A549 treated with RU486 at 1 μM for 4 hours (cell line): ENCODE measurements at places on chromosomes 2 and 18. TPM values are rescaled to one million over a fixed set of nuclear protein-coding genes. Genes with fewer than 3 reads are reported as not detected.

Gene GRHL1
- total RNA-seq, result 0.73 to 2.7 TPM (median 1.2 TPM) in 5 replicates

Gene GPR45
- not detected in 5 replicates for total RNA-seq

Gene INHBB
- total RNA-seq, result 12.2 to 18.9 TPM (median 15.7 TPM) in 5 replicates

Gene APLF
- 0.50 to 0.89 TPM (median 0.59 TPM) in 5 replicates for total RNA-seq

Gene SERPINB3
- total RNA-seq, result 0.09 to 0.21 TPM (median 0.14 TPM) in 3 of 5 replicates, not detected in the others

Gene IFT172
- 6.9 to 9.3 TPM (median 8.3 TPM) in 5 replicates for total RNA-seq

Gene MYOM1
- 0.07 to 0.25 TPM (median 0.08 TPM) in 5 replicates for total RNA-seq

Gene KLHL14
- not detected in 5 replicates for total RNA-seq

Gene SMCHD1
- total RNA-seq, result 12.0 to 25.2 TPM (median 15.4 TPM) in 5 replicates

Gene ABHD3
- total RNA-seq, result 18.7 to 24.0 TPM (median 23.3 TPM) in 5 replicates

Gene KCNF1
- 24.5 to 43.7 TPM (median 39.9 TPM) in 5 replicates for total RNA-seq

Gene FTCDNL1
- total RNA-seq, result 1.8 to 2.8 TPM (median 2.5 TPM) in 5 replicates

Gene CNGA3
- 0.02 to 0.06 TPM in 2 of 5 replicates, not detected in the others for total RNA-seq

Gene ACKR3
- 19.7 to 29.6 TPM (median 24.3 TPM) in 5 replicates for total RNA-seq

Gene ZNF532
- 19.3 to 22.8 TPM (median 21.8 TPM) in 5 replicates for total RNA-seq

Gene HIBCH
- 12.4 to 16.1 TPM (median 16.0 TPM) in 5 replicates for total RNA-seq

Gene PROM2
- 0.13 TPM in 1 of 5 replicates, not detected in the others for total RNA-seq

Gene SNORC
- total RNA-seq, result 5.3 to 15.8 TPM (median 9.8 TPM) in 5 replicates

Gene IL1B
- 0.34 to 0.58 TPM (median 0.41 TPM) in 4 of 5 replicates, not detected in the other for total RNA-seq

Gene GPR155
- 0.09 to 1.5 TPM (median 0.34 TPM) in 5 replicates for total RNA-seq

Gene WDFY1
- total RNA-seq, result 30.6 to 40.6 TPM (median 36.6 TPM) in 5 replicates

Gene PAIP2B
- total RNA-seq, result 0.22 to 0.32 TPM (median 0.25 TPM) in 5 replicates

Gene NT5DC4
- total RNA-seq, result 0.05 to 0.13 TPM in 2 of 5 replicates, not detected in the others

Gene GPAT2
- not detected in 5 replicates for total RNA-seq

Gene INHA
- total RNA-seq, result 0.17 to 0.81 TPM (median 0.51 TPM) in 5 replicates

Gene ANKMY1
- total RNA-seq, result 9.3 to 14.0 TPM (median 10.6 TPM) in 5 replicates

Gene B3GNT7
- total RNA-seq, result 1.7 to 2.6 TPM (median 2.0 TPM) in 5 replicates

Gene ZNF2
- total RNA-seq, result 3.1 to 4.1 TPM (median 3.4 TPM) in 5 replicates
